ENCODE measurements at places on chromosomes 13 and 19.

DNA sequence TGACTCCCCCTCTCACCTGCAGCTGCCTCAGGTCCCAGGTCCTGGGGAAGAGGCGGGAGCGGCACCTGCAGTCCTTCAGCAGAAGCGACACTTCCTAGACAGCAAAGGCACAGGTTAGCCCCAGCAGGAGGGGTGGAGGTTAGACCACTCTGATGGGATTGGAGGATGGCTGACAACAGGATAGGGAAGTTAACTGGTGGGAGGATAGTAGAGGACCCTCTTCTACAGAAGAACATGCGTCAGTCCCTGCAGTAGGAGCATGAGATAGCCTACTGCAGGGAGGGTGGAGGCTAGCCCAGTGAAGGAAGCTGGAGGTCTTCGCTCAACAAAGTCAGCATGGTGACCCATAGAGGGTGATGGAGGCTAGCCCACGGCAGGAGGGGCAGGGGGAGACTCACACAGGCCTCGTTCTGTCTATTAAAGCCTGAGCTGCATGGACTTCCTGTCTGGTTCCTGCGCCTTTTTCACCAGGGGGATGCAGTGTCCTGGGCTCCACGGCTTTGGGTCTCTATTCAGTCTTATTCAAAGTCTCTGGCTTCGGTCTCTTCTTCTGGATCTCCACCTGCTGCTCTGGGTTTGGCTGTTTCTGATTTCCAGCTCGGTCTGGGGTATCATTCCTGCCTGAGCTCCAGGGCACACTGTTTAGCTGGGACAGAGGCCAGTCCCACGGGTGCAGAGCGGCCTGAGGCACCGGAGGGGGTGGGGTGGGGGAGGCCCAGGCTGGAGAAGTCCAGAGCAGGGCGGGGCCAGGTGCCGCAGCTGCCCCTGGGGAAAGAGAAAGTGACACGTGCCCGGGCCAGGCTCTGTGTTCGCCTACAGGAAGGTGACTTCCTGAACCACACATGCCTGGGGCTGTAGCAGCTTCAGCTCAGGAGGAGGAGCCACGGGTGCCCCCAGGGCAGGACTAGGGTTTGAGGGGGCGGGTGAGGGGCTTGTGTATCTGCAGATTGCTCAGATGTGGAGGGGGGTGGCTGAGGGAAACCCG is 7.3 kb downstream of the IFNL3 start:
- peak; percentile 58 for DNase-seq

- DNase-seq, result no peak
Observed at GRCh38 chr13:41608111-41608838, 150.9 kb downstream of the RGCC start.

DNA sequence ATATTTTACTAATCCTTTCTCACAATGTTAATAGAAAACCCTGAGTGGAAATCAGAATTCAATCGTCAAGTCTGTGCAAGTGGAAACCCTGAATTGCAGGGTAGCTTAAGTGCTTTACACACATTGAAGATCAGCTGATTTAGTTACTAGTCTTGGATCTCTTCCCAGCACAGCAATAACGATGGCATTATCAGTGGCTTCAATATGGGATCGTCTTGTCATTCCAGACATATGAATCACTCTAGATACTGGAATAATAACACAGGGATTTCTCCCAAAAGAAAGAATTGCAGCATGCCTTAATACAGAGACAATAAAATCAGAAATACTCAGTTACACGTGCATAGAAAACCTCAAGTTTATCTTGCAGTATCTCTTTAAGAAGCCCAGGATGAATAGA is 12.6 kb upstream of the METTL21C start:
- no peak for DNase-seq

DNA sequence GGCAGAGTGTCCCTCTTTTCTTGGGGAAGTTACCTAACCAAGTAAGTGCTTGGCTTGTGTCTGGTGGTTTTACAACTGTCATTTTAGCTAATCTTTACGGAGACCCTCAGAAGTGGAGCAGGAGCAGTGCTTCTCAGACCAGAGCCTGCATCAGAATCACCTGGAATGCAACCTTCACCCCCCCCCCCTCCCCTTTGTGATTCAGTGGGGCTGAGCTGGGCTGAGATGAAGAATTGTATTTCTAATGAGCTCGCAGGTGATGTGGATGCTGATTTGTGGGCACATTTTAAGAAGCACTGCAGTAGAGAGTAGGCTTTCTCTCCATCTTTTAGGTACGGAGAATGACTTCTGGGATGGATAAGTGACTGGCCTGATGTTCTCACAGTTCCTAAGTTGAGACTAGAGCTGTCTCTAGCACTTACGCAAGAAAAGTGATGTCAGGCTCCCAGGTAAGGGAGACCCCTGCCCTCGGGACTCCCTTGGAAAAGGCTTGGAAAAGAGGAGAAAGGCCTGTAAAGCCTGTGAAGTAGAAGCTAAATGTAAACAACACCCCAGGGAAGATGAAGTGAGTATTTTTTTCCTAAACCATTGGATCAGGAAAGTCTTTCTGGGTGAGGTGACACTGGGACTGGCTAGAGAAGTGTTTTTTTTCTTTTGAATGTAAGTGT is 23.3 kb upstream of the RNF113B start:
- DNase-seq, result no peak

DNA sequence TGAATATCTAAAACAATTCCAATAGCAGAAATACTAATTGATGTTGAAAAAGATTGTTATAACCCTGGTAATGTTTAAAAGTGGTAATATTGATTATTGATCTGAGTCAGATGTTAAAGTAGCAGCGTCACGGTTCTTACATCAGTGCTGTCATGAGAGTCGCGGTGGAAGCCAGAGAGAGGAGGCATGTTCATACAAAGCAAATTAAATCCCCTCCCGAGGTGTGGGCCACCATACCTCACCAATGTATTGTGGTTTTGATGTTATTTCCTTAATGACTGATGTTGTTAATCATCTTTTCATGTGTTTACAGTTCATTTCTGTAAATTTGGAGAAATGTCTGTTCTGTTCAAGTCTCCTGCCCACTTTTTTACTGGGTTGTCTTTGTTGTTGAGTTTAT is 11.2 kb downstream of the ZNF317 start:
- DNase-seq, result no peak

DNA sequence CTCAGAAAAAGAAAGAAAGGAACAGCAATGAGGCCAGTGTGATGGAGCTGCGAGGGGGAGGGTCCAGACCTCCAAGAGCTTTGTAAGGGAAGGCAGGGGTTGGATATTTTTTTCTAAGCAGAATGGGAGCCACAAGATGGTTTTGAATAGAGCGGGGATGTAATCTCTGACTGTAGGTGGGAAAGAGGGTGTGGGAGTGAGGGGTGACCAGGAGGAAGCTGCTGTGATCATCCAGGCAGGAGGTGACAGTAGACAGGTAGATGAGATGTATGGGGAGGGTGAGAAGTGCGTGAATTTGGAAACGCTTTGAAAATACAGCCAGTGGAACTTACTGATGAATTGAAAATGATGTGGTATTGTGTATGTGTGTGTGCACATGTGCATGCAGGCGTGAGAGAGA is 7.4 kb downstream of the IFNL2 start:
- no peak for DNase-seq

DNA sequence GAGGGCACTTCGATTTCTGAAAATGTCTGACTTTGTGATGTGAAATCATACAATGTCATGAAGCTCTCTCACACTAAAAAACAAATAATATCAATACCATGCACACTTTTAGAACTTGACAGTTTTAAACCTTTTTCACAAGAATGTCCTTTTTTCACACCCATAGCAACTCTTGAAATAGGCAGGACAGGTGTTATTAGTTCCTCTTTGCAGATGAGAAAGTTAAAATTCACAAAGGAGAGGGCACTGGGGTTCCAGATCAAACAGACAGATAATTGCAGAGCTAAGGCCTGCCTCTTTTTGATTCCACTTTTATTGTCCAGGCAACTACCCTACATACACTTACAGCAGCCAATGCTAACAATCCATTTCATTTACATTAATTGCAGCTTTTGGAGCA is 142.8 kb downstream of the KLF12 start:
- DNase-seq, result no peak

- DNase-seq, result no peak
Observed at GRCh38 chr13:74258961-74259360, 124.8 kb upstream of the KLF12 start.

- DNase-seq, result no peak
Observed at GRCh38 chr19:5515737-5516136, 52.0 kb downstream of the TINCR start.

DNA sequence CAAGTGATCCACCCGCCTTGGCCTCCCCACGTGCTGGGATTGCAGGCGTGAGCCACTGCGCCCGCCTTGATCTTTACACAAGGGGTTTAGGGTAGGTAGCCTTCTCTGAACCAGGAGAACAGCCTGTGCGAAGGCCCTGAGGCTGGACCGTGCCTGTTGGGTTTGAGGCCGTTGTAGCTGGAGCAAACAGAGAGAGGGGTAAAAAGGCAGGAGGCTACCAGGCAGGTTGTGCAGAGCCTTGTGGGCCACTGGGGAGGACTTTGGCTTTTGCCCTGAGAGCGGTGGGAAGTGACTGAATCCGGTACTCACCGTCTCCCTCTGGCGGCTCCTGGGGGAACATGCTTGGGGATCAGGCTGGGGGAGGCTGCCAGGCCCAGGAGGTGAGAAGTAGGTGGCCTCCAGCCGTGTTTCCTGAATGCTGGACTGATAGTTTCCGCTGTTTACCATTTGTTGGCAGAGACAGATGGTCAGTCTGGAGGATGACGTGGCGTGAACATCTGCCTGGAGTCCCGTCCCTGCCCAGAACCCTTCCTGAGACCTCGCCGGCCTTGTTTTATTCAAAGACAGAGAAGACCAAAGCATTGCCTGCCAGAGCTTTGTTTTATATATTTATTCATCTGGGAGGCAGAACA is 24.6 kb downstream of the SPC24 start:
- DNase-seq, result peak; percentile 75

- DNase-seq, result no peak
Observed at GRCh38 chr13:98100481-98100880, 42.4 kb upstream of the FARP1 start.

DNA sequence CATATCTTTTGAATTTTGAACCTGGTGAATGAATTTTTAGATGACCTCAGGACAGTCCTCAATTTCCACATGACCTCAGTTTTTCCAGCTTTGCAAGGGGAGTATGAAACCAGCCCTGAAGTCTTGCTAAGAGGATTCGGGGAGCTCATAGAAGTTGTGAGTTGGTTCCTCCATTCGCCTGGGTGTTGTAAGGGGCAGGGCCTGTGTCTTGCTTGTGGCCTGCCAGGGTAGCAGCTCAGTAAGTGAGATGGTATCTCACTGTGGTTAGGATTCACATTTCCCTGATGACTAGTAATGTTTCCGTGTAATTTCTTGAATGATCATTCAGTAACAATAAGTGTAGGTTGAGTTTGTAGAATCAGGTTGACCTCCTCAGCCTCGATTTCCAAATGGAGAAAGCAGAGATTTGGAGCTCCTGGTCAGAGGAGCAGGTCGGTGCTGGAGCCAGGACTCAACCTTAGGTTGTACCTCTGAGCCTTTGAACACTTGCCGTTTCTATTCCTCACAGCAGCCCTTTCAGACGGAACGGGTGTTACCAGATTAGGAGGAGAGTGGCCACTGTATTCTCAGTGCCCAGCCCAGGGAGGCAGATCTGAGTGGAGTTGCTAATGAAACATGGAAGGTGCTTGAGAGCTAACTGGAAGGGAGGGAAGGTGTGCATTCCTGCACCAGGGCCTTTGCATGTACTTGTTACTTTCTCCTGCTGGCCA is 14.6 kb downstream of the NACC1 start:
- peak; percentile 85 for DNase-seq

- DNase-seq, result no peak
Observed at GRCh38 chr13:30257468-30258099, 49.8 kb downstream of the KATNAL1 start.

- DNase-seq, result peak; percentile 92
Observed at GRCh38 chr13:97124915-97125809, 97.0 kb upstream of the MBNL2 start.

GRCh38 chr13:30786648-30787047 is 51.3 kb downstream of the ALOX5AP start:
- DNase-seq, result no peak

DNA sequence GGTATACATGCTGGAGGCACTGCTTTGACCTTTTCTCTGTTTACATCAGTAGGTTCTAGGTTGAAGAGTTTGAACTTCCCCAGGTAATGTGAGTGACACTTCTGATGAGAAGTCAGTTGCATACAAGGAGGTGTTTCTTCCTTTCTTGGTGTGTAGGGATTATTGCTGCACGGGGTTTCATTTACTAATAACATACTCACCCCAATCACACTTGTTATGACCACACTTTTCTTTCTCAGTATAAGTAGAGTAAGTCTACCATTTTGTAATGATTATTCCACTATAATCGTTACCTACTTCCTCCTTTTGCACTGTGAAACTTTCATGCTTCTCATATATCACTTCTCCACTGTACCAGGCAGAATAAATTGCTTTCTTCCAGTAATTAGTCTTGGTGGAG is 138.0 kb downstream of the TNFSF13B start:
- no peak for DNase-seq

- no peak for DNase-seq
Observed at GRCh38 chr13:86087244-86087643, 288.0 kb upstream of the SLITRK6 start.

DNA sequence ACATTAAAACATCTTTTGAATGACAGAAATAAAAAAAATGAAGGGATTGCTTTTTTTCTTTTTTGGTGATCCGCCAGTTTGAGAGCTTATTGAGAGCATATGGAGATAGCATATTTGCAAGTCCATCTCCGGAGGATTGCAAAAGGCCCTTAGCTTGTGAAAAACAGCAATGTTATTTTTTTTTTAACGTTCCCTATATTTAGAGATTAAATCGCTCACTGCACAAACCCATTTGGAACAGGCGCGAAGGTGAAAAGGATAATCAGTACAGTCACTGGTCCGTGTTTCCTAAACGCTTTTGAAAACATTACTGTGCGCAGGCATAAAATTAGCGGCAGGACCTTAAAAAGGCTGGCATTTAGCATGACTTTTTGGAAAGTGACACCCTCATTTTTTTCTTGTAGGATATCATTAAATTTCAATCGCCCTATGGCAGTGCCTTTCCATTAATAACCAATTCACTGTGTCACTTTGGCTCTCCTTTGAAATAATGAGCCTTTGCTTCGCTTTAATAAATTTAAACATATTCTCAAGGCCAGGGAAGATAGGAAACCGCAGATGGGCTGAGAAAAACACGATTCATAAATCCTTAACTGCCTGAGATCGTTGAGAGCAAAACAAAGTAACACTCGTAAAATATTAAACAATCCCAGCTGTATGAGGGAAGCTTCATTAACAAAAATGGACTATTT is 342.2 kb downstream of the DACH1 start:
- no peak for DNase-seq

DNA sequence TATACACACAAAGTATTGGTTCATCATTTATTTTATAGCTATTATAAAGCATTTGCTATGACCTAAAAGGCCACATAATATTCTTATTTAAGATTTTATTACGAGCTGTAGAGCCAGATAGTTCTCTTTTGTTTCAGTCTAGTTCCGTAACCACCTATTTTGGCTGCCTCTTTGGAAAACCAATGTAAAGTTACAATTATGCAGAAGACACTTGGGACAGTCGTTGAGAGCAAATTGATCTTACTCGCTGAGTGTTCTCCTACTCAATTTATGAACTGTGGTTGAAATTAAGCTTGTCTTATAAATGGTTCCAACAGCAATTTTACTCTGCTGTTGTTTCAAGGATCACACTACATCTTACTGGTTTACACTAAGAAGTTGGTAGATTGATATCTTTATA is 122.3 kb downstream of the SLC7A1 start:
- DNase-seq, result no peak
